ENCODE measurements at places on chromosomes 5 and 9.

DNA sequence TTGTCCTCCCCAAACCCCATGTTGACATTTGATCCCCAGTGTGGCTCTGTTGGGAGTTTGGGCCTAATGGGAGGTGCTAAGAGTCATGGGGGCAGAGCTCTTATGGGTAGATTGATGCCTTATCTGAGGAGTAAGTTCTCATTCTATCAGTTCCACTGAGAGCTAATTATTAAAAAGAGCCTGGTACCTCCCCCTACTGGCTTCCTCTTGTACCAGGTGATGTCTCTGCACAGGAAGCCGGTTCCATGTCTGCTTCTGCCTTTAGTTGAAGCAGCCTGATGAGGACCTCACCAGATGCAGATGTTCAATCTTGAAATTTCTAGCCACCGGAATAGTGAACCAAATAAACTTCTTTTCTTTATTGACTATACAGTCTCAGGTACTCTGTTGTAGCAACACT lies 10.8 kb downstream of the GABRB2 start:
- no peak for DNase-seq

- no peak for DNase-seq
Observed at GRCh38 chr9:71697882-71698281, 70.4 kb downstream of the CEMIP2 start.

GRCh38 chr5:139651043-139651834 lies 3.1 kb downstream of the CXXC5 start:
- DNase-seq: no peak

DNA sequence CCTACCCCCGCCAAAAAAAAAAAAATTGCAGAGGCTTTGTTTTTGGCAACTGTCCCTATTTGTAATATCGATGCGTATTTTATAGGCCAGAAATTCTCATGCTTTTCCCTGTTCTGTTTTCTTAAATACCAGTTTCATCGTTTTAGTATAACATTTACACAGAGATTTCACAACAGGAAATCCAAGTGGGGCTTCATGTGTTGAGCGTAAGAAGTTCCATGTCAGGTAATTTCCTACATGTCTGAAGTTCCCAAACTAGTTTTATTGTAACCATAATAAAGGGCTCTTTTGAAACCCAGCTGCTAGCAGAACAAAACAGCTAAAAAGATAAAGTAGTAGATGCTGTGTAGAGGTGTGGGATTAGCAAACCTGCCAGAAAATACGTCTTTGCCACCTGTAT lies 4.2 kb downstream of the SMC5 start:
- DNase-seq: no peak

DNA sequence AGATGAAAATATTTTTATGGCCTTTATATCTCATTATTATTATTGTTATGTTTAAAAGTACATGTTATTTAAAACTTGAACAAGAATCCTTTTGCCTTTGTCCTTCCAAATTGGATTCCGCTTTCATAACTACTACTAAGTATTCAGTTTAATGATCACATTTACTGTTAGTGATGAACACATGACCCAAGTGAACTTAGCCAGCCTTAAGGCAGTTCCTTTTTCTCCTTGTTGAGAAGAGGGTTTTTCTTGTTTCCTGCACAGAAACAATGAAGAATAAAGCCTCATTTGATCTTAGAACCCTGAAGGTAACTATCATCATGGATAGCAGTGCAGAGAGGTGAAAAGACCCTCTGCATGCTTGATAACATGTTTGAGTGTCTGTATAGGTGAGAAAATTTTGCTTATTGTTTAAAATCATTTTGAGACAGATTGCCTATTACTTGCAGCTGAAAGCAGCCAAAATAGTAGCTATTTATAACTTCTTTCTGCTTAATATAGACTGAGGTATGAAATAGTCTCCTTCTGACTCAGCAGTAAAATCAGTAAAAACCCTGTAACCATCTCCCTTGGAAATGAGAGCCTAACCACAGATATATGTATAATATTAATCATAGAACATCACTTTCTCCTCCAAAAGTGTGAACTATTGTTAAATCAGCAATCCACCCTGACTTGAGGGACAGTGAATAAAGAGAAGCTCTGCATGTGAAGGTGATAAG lies 266.2 kb downstream of the SPATA31D1 start:
- DNase-seq: no peak

GRCh38 chr5:77693913-77694312 lies 55.4 kb upstream of the OTP start:
- DNase-seq: no peak

- DNase-seq: no peak
Observed at GRCh38 chr5:163997965-163998364, 492.5 kb downstream of the MAT2B start.

- no peak for DNase-seq
Observed at GRCh38 chr5:1468629-1469527, 23.6 kb upstream of the SLC6A3 start.

DNA sequence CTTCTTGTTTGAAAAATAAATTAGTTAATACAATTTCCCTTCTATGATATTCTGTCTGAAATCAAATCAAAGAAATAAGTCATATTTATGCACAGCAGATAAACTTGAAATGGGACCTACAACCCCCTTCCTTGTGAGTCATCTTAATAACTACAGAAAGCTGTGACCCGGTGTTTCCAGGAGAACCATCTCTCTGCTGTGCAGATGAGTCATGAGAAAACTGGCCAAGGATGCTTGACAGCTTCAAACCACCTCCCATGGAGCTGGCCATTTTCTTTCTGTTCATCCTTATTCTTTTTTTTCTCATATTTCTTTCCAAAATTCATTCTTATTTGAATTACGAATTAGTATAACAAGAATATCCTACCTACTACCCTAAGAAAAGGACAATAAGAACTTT lies 43.4 kb upstream of the NR4A3 start:
- DNase-seq: peak; percentile 61

- no peak for DNase-seq
Observed at GRCh38 chr5:43376496-43377140, 35.6 kb downstream of the CCL28 start.

GRCh38 chr5:8321272-8321671 lies 452.3 kb downstream of the MTRR start:
- DNase-seq: no peak

DNA sequence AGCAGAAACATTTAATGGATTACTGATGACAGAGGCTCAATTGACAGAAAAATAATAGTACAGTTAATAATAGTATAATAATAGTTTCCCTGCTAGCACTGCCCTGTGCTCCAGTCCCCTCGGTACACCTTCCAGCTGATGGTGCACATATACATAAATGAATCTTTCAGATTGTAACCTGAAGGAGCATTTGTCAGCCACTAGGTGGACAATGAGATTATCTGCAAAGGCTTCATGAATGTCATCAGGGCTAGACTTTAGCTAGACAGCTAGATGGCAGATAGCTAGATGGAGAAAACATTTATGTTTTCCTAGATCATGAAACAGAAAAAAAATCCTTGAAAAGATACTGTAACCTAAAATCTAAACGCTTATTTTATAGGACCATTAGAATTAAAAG lies 304.4 kb upstream of the SMC2 start:
- DNase-seq: no peak

DNA sequence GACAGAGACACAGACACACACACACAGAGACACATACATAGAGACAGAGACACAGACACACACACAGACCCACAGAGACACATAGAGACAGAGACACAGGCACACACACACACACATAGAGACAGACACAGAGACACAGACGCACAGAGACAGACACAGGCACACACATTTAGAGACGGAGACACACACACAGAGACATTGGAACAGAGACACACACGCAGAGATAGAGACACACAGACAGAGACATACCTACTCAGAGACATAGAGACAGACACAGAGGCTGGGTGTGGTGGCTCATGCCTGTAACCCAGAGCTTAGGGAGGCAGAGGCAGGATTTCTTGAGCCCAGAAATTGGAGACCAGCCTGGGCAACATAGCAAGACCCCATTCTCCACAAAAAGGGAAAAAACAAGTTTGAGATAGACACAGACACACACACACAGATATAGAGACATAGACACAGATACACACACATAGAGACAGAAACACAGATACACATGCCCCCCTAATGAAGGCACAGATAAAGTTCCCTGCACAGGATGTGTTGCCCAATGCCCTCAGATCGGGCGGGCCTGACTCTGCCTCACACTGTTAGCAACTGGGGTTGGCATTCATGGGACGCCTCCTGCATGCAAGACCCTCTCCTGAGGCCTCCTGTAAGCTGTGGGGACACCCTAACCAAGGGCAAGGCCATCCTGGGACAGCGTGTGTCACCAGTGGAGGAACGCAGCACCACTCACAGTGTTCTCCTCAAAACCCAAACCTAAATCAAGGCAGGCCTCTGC lies 3.3 kb upstream of the RALGDS start:
- DNase-seq: no peak

- DNase-seq: no peak
Observed at GRCh38 chr5:59838989-59839388, 54.5 kb downstream of the PDE4D start.

DNA sequence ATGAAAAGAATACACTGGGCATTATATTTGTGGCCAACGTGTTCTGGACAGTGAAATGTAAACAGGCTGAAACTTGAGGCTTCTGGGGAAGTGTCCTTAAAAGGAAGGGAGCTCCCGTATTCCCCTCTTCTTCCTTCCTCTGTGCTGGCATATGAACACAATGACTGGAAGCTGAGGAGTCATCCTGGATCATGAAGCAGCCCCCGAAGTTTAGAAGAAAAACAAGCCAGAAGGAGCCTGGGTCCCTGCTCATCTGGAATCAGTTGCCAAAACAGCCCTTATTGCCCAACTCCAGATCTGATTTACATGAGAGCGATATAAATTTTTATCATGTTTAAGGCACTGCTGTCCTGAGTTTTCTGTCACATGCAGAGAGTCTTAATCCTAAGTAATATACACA lies 65.4 kb upstream of the SLC1A1 start:
- no peak for DNase-seq

- DNase-seq: no peak
Observed at GRCh38 chr9:93655621-93656425, 79.4 kb downstream of the PHF2 start.

DNA sequence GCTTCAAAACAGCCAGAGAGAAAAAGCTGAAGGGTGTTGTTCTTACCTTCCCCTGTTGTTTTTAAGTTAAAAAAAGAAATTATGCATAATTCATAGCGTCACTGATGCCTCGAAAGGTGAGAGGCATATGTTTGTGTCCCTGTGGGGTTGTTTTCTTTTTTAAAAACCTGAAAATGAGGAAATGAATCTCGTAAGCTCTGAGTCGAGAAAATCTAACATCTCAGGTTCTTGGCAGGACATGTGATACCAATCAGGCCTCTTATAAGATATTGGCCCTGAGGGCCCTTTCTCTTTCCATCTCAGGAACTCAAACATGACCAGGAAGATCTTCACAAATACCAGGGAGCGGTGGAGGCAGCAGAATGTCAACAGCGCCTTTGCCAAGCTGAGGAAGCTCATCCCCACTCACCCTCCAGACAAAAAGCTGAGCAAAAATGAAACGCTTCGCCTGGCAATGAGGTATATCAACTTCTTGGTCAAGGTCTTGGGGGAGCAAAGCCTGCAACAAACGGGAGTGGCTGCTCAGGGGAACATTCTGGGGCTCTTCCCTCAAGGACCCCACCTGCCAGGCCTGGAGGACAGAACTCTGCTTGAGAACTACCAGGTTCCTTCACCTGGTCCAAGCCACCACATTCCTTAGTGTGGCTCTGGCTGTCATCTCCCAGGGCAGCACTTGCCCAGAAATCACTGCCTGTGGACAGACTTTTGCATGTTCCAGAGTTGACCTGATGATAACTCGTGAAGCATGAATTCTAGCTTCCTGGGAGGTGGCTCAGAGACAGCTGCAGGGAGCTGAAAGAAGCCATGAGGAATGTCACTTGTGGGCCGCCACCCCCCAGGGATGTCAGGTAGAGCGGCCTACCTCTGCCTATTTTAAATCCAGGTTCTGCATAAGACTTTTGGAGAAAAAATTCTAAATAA lies at the start of gene TAL2:
Gene TAL2 (plus strand): TSS at position 274 of the 921 bp plus-strand sequence. CDS start 40 bp downstream, at position 314.
- no peak for DNase-seq

- no peak for DNase-seq
Observed at GRCh38 chr5:179802950-179803562, 3.6 kb downstream of the MGAT4B start.

GRCh38 chr5:68932830-68933434 lies 160.9 kb upstream of the SLC30A5 start:
- peak; percentile 37 for DNase-seq

DNA sequence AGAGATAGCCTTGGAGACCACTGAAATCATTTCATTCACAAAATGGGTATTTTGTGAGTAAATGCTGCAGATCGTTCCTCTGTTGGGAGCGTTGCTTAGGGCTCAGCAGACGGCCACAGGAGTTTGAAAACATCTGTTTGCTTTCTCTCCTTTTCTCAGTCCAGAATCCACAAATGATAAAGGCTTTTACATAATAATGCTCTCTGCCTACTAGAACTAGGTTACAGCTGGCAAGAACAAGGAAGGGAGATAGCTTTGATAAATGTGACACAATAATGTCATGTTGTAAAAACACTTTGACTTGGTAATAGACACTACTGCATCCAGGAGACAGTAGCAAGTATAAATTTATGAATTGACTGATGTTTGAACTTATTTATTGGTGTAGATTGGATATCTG lies 1072.4 kb upstream of the CDH6 start:
- no peak for DNase-seq

DNA sequence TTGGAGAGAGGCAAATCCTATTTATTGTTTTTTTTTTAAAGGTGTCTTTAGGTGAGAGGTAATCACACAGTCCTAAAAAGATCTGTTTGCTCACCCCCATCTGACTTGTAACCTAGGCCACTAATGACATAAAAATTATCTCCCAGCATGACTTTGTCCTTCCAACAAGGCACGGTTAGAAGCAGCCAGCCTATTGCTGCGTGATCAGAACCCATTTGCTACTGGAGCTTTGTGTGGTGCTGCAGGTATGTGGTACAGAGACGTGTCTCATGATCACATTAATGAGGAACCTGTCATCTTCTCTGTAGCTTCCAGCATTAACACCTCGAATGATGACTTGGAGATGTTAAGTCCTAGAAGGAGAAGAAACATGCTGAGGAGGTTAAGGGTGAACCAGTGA lies 555.8 kb upstream of the TLE4 start:
- DNase-seq: no peak

GRCh38 chr9:2985343-2985742 lies 141.4 kb upstream of the PUM3 start:
- DNase-seq: no peak

- DNase-seq: no peak
Observed at GRCh38 chr5:3198074-3198449, 397.6 kb upstream of the IRX1 start.
